ENCODE measurements at places on chromosomes 12 and 14. TPM values are rescaled to one million over a fixed set of nuclear protein-coding genes. Genes with fewer than 3 reads are reported as not detected.

NELL2 gene
- 0.20 TPM for total RNA-seq

SYT1 gene
- 1.0 TPM for total RNA-seq

KRT6A gene
- total RNA-seq = 116 TPM

TAS2R42 gene
- total RNA-seq = not detected

GARIN6 gene
- not detected for total RNA-seq

Measured in renal cortical epithelial cell (primary cell).